Activated CD4-positive, CD25-positive, alpha-beta regulatory T cell treated with anti-CD3 and anti-CD28 coated beads, Interleukin-2, amount 50 U/mL, for 16 hours (primary cell): ENCODE measurements at places on chromosomes 6 and 20.

GRCh38 chr6:169132352-169132940 is 121.2 kb downstream of the THBS2 start:
- DNase-seq: no peak

- no peak for DNase-seq
Observed at GRCh38 chr20:15913391-15914025, 659.7 kb downstream of the KIF16B start.

- DNase-seq: no peak
Observed at GRCh38 chr6:3838992-3839867, 9.9 kb upstream of the FAM50B start.

DNA sequence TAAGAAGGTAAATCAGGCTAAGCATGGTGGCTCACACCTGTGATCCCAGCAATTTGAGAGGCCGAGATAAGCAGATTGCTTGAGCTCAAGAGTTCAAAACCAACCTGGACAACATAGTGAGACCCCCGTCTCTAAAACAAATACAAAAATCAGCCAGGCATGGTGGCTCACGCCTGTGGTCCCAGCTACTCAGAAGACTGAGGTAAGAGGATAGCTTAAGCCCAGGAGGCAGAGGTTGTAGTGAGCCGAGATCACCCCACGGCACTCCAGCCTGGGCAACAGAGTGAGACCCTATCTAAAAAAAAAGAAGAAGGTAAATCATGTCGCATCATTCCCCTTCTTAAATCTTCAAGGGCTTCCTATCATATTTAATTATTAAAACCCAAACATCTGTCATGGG is 39.0 kb upstream of the PRND start:
- DNase-seq: no peak

DNA sequence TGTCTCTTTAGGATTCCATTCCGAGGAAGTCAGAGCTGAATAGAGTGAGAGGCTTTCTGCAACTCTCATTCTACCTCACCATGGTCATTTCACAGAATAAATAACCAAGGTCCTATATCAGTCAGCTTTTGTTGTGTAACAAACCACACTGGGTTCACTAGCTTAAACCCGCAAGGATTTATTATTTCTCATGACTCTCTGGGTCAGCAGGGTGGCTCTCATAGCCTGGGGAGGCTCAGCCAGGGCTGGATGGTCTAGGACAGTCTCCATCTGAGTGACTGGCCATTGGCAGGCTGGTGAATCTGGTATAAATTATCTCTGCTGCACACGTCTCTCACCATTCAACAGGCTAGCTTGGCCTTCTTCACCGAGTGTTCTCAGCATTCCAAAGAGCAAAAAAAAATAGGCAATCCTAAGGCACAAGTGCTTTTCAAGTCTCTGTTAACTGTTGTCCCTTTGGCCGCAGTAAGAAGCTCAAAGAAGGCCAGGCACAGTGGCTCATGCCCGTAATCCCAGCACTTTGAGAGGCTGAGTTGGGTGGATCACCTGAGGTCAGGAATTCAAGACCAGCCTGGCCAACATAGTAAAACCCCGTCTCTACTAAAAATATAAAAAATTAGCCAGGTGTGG is 39.7 kb downstream of the ISM1 start:
- DNase-seq: no peak

DNA sequence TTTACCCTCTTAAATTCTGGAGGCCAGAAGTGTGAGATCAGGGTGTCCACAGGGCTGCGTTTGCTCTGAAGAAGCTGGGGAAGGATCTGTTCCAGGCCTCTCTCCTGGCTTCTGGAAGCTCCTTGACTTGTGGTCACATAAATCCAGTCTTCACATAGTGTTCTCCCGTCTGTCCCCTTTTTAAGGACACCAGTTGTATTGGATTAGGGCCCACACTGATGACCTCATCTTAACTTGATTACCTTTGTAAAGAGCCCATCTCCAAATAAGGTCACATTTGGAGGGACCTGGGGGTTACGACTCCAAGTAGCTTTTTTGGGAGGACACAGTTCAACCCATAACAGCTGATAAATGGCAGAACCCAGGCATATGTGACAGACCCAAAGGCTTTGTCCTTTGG is 20.0 kb upstream of the WFDC2 start:
- DNase-seq: no peak
